ENCODE measurements at places on chromosomes 1 and 21.

DNA sequence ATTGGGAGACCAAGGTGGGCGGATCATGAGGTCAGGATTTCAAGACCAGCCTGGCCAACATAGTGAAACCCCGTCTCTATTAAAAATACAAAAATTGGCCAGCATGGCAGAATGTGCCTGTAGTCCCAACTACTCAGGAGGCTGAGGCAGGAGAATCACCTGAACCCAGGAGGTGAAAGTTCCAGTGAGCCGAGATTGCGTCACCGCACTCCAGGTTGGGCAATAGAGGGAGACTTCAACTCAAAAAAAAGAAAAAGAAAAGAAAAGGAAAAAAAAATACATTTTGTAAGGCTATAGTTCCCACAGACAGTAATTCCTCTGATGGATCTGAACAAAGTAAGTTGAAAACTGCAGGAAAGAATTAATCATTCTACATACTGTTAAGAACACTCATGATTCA lies 48.1 kb upstream of the CD46 start:
- no peak for DNase-seq

DNA sequence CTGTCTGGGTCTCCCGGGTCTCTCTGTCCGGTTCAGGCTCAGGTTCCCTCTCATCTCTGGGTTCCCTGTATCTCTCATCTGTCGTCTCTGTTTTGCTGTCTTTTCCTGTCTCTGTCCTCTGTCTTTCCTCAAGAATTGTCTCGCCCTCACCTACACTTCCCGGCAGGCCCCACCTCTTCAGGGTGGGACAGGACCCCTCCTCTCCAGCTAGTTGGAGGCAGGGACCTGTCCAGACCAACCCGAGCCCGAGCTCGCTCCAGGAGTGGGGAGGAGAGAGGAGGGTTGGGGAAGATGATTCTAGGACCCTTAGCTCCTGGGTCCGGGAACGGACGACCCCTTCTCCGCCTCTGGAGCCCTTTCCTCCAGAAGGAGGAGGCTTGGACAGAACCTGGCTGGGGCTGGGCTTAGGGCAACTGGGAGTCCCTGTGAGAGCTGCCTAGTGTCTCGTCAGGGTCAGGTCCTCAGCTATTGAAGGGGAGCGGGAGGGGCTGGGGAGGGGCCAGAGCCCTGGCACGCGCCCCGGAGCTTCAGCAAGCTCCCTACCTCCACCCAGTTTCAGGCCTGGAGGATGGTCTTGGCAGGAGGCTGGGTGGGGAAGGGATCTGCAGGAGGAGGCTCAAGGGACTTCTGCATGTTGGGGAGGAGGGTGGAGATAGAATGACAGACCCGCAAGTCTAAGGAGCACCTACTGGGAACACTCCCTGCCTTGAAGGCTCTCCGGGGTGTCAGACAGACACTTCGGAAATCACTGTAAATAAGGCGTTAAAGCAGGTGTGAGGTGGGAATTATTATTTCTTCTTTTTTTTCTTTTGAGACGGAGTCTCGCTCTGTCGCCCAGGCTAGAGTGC lies 26.3 kb upstream of the EPB41 start:
- DNase-seq = peak; percentile 40

DNA sequence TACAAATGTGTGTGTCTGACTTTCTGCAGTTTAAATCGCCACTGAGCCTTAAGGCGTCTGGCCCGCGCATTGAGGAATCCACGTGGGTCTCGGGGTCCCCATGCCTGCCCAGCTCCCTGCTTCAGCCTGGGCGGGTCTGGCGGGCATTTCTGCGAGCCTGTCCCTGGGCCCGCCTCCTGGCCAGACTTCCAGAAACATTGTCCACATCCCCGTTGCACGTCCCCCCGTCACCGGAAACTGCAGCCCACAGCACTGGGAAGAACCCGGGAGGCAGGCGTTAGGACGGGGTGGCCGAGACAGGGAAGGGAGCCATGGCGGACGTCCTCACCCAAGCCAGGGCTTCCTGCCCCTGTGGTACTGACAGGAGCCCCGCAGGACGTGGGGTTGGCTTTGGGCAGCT lies 113.1 kb upstream of the COL6A1 start:
- no peak for DNase-seq

DNA sequence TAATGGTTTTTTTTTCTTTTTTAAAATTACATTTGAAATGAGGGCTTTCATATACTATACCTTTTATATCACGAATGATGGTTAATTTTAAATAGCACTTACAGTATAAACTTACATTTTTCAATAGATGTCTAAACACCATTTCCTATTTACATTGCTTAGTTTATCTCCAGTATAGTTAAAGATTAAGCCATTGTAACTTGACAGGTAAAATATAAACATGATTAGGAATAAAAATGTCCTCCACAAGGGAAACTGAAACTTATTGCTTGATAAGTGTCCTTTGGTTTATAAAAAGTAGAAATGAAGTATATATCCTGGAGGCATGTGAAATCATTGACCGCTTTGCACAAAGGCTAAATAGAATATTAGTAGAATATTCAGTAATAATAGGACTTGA lies 20.2 kb downstream of the CTH start:
- DNase-seq = no peak

DNA sequence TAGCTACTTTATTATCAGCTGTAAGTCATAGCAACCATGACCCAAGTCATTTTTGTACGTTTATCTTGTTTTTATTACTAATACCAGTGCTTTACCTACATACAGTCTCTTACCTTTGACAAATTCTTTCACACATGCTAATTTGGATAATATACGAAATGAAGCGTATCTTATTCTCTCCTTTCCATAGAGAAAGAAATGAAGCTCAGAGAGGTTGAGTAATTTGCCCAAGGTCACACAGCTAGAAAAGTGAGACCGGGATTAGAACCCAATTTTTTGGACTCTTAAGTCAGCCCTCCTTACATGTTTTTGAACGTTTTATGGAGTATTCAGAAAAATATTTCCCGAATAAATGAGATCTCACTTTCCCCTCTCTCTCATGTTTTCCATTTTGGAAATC lies 52.6 kb downstream of the OLIG1 start:
- DNase-seq = no peak

- peak; percentile 1 for DNase-seq
These were observed 85.6 kb downstream of the PAX7 start for GRCh38 chr1:18716112-18716784.

- no peak for DNase-seq
These were observed 181.4 kb downstream of the RYR2 start for GRCh38 chr1:237223419-237223818.

- no peak for DNase-seq
These were observed 12.5 kb upstream of the WNT2B start for GRCh38 chr1:112496290-112496689.

GRCh38 chr1:235984041-235984825 lies 80.7 kb downstream of the NID1 start:
- DNase-seq = no peak

GRCh38 chr1:195096051-195096521 lies 1512.2 kb downstream of the KCNT2 start:
- no peak for DNase-seq

DNA sequence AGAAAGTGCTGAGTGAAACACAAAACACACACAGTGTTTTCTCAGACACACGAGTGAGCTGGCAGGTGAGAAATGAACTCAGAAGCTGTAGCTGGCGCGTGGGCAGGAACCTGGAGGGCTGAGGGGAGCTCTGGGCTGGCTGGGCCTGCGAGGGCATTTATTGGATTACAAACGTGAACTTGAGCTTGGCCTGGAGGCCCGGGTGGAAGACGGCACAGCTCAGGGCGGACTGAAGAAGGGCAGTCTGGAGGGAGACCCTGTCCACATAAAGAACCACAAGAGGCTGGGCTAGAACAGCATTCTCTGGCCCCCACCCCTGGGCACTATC lies 52.1 kb upstream of the ADARB1 start:
- no peak for DNase-seq

DNA sequence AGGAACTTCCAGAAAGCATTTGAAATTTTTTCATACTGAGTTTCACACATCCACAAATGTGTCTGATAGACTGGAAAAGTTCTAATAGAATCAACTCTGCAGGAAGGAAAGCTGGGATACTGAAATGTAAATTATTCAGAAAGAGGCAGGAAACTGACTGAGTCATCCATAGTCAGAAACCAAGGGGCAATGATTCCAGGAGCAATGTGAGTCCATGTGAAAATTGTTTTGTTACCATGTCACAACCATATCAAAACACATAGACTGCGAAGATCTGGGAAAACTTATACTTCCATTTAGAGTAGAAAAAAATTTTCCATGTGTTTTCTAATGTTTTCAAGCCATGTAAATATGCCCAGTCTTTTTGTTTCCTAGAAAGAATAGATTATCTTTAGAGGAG lies 142.3 kb upstream of the TMPRSS15 start:
- DNase-seq = no peak

DNA sequence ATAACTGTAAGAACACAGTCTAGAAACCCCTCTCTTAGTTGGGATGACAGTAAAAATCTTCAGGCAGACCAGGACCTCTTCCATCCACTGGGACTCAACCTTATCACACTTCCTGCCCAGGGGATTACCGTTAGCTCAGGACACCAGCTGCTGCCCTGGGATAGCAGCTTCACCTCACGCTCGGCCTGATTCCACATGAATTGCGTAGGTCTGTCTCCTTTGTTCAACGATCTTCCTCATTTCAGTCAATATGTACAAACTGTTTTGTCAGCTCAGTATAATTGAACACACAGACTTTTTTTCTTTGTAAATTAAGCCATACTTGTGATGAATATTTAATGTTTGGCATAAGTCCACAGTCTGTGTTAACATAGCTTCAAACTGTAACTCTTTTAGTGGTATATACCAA lies 290.4 kb downstream of the GRIK1 start:
- peak; percentile 80 for DNase-seq

DNA sequence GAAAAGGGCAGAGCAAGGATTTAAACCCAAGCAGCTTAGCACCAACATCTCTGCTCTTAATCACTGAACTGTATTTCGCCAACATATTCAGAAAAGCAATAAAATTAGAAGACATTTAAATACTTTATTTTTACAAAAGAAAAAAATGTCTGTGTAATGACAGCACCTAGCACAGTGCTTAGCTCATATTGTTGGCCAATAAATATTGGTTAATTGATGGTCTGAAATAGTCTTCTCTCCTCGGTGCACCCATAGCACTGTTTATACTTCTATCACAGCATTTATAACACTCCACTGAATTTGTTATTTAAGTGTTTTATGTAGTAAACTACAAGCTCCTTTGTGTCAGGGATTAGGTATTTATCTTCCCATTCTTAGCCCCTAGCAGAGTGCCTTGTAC lies 70.9 kb upstream of the PLPPR4 start:
- no peak for DNase-seq

DNA sequence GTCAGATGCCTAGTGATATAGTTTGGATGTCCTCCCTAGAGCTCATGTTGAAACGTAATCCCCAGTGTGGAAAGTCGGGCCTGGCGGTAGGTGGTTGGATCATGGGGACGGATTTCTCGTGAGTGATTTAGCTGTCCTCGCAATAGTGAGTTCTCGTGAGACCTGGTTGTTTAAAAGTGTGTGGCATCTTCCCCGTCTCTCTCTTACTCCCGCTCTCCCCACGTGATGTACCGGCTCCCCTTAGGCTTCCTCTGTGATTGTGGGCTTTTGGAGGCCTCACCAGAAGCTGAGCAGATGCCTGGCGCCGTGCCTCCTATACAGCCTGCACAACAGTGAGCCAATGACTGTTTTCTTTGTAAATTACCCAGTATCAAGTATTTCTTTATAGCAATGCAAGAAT lies 264.5 kb downstream of the TTLL7 start:
- no peak for DNase-seq

DNA sequence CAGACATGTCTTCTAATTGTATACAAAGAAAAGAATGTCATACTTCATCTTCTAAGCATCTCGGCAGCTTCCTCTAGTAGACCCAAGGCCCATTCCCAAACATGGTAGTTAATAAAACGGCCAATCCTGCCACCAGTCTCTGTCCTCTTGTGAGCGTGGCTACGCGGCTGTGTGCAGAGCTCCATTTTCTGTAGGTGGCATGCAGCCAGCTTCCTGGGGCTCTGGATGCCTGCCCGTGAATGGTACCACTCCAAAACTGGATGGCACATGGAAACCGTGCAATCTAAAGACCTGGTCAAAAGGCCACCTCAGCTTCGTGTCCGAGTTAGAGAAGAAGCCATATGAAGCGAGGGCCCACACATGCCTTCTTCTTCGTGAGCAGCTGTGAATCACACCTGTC lies 110.7 kb downstream of the SIPA1L2 start:
- DNase-seq = no peak

Measured in KBM-7 (cell line).